ENCODE measurements at places on chromosomes 13 and 19. TPM values are rescaled to one million over a fixed set of nuclear protein-coding genes. Genes with fewer than 3 reads are reported as not detected.

GRCh38 chr13:110294146-110294545 lies 12.8 kb downstream of the COL4A1 start:
- peak; percentile 73 for DNase-seq
- no peaks in the 10 kb centered on the region for H3K36me3 ChIP-seq
- H3K4me3 ChIP-seq: no peak overlapping the region
- H3K27ac ChIP-seq: 0 out of 2 replicates have a peak overlapping the region, but pooled peaks have one; percentile 13

DNA sequence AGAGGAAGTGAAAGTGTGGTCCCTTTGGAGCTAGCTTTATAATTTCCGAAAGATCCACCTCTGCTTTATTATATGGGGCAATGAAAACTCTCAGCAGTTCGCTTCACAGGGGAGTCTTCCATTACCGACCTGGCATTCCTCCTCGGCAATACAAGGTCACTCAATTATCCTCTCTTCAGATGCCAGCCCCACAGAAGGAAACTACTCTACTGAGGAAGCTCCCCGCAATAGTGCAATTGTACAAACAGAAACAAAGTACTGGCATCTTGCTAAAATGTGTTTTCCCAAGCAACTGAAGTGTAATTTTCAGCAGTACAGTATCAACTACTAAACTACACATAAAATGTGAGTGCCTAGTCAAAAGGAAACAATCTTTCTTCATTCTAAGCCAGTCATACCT lies 702.0 kb downstream of the PCDH9 start:
- no peak overlapping the region for H3K4me3 ChIP-seq
- no peaks in the 10 kb centered on the region for H3K27me3 ChIP-seq
- no peaks in the 10 kb centered on the region for H3K36me3 ChIP-seq
- no peak overlapping the region for H3K27ac ChIP-seq
- no peaks in the 10 kb centered on the region for H3K4me1 ChIP-seq
- no peak for DNase-seq

DNA sequence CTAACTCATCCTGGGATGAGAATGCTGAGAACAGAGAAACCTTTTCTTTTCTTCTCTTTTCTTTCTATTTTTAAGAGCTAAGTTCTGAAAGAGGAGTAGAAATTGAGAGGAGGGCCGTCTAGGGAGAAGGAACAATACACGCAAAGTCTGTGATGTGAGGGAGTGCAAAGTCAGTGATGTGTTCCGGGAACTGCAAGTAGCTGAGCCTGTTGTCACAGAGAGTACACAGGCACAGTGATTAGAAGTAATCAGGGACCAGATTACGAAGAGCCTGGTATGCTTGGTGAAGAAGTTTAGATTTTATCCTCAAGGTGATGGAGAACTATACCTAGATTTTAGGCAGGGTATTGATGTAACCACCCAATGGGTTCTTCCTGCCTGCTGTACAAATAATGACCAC lies 32.0 kb upstream of the CXCL17 start:
- peaks cover 55% of the 10 kb centered on the region for H3K27me3 ChIP-seq
- DNase-seq: no peak
- H3K4me1 ChIP-seq: peaks cover under 1% of the 10 kb centered on the region

DNA sequence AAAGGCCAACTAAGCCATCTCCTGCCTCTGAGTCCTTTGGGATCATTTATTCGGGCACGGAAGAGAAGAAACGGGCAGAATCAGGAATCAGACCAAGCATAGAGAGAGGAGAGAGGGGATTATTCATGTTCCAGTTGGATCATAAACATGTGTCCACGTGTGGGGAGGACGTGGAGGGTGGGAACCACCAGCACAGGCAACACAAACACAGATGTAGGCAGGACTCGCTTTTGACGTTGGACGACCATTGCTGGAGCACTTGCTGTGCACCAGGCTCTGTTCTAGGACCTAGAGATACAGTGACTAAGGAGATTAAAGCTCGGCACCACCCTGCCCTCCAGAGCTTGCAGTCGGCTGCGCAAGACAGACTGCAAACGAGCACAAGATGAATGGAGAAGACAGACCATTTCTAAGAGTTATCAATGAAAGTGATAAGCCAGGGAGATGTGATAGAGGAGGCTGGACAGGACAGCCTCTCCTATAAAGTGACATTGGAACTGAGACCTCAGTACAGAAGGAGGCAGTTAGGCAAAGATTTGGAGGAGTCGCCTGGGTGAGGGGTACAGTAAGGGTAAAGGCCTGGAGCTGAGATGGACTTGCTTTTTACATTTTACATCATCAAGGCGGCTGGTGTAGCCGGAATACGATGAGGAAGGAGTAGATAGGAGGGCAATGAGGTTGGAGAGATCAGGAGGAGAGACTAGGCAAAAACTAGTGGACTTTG lies 716 bp downstream of the SH2D3A start:
- H3K27ac ChIP-seq: no peak overlapping the region
- no peak for DNase-seq
- H3K4me3 ChIP-seq: no peak overlapping the region
- H3K4me1 ChIP-seq: no peaks in the 10 kb centered on the region

GRCh38 chr13:113086991-113087922 lies 18.3 kb upstream of the F7 start:
- H3K27ac ChIP-seq: no peak overlapping the region
- no peak for DNase-seq
- H3K36me3 ChIP-seq: no peaks in the 10 kb centered on the region
- peaks cover 6% of the 10 kb centered on the region for H3K27me3 ChIP-seq
- no peak overlapping the region for H3K4me3 ChIP-seq

- peaks cover 32% of the 10 kb centered on the region for H3K36me3 ChIP-seq
- peak; percentile 59 for DNase-seq
- peak overlapping the region; percentile 94 for H3K27ac ChIP-seq
- peak overlapping the region; percentile 94 for H3K4me3 ChIP-seq
Measured at GRCh38 chr19:52398081-52398441, 412 bp downstream of the ZNF528 start.

- H3K36me3 ChIP-seq: no peaks in the 10 kb centered on the region
- no peak overlapping the region for H3K4me3 ChIP-seq
- no peak overlapping the region for H3K27ac ChIP-seq
- DNase-seq: no peak
- H3K27me3 ChIP-seq: no peaks in the 10 kb centered on the region
Measured at GRCh38 chr13:72559716-72560115, 167.7 kb downstream of the MZT1 start.

- peaks cover 74% of the 10 kb centered on the region for H3K4me1 ChIP-seq
- H3K4me3 ChIP-seq: no peak overlapping the region
- H3K27ac ChIP-seq: no peak overlapping the region
- no peaks in the 10 kb centered on the region for H3K27me3 ChIP-seq
Measured at GRCh38 chr19:38679839-38680238, 32.4 kb downstream of the ACTN4 start.

- no peaks in the 10 kb centered on the region for H3K36me3 ChIP-seq
- no peak overlapping the region for H3K4me3 ChIP-seq
- H3K4me1 ChIP-seq: no peaks in the 10 kb centered on the region
Measured at GRCh38 chr19:50695251-50696093, 24.1 kb downstream of the SHANK1 start.

DNA sequence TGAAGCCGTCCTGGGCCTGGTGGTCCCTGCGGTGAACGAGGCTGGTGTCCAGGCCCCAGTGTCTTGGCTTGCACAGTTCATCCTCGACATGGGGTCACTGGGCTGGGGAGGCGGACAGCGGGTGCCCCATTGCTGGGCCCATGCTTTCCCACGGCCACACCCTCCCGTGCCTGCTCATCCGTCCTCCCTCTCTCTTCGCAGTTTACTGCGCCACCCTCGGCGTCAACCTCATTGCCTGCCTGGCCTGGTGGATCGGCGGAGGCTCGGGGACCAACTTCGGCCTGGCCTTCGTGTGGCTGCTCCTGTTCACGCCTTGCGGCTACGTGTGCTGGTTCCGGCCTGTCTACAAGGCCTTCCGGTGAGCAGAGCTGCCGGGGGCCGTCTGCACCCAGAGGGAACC lies 12.7 kb downstream of the ADAT3 start:
- H3K27ac ChIP-seq: no peak overlapping the region
- H3K4me1 ChIP-seq: no peaks in the 10 kb centered on the region
- DNase-seq: no peak
- no peak overlapping the region for H3K4me3 ChIP-seq
- no peaks in the 10 kb centered on the region for H3K36me3 ChIP-seq
- no peaks in the 10 kb centered on the region for H3K27me3 ChIP-seq

DNA sequence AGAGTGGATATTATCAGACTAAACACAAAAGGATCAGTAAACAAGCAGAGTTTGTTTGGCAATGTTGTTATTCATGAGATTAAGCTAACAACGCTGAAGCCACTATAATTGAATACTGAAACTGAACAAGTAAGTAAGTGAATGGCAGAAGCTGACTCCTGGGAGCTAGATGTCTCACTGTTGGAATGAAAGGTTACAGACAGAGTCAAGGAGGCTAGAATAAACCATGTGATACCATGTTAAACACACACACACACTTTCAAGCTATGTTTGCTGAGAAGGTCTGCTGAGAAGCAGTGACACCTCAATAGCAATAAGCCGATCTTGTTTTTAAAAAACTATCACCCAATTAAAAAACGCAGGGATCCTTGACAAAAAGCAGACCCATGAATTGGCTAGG lies 1609.4 kb upstream of the MIR17HG start:
- 0 out of 2 replicates have a peak, but pooled peaks cover 12% of the 10 kb centered on the region for H3K27me3 ChIP-seq
- no peak overlapping the region for H3K4me3 ChIP-seq
- H3K4me1 ChIP-seq: no peaks in the 10 kb centered on the region
- DNase-seq: no peak
- no peaks in the 10 kb centered on the region for H3K36me3 ChIP-seq
- H3K27ac ChIP-seq: no peak overlapping the region

DNA sequence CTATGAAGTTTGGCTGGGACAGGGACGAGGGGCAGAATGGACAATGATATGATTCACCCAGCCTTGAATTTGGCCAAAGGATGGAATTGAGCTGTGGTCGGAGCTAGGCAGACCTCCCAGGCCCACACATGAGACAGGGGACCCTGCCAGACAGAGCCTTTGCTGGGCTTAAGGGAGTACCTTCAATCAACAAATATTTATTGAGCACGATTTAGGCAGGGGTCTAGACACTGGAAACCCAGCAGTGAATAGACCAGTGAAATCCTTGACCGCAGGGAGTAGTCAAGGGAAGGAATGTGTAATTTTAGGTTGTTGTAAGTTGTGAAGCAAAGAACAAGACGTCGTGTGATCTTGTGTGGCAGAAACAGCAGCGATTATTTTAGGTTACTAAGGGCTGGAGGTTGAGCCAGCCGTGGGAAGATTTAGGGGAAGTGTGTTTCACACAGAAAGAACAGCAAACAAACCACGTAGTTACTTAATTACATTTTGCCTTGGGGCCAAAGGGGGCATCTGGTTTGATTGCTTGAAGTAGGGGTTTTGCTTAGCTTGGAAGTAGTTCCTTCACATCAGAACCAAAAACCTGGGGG lies 16.9 kb upstream of the AP1M2 start:
- no peak for DNase-seq
- no peaks in the 10 kb centered on the region for H3K36me3 ChIP-seq
- H3K4me1 ChIP-seq: 0 out of 2 replicates have a peak, but pooled peaks cover 3% of the 10 kb centered on the region

DNA sequence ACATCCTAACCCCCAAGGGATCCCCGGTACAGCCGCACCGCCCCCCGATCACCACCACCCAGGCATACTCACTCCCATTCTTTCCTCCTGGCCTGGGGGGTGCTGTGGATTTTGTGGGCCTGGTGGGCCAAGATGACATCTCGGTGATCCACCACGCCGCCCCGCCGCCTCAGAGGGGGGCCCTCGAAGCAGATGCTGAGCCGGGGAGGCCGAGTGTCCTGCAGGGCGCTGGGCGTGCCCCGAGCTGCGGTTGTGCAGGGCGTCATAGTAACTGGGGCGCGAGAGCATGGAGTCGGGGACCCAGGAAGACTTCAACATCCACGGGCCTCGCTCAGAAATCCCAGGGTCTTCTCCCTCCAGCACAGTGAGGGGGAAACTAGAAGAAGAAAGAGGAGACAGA lies 93.4 kb upstream of the CACNA1A start:
- no peaks in the 10 kb centered on the region for H3K27me3 ChIP-seq

DNA sequence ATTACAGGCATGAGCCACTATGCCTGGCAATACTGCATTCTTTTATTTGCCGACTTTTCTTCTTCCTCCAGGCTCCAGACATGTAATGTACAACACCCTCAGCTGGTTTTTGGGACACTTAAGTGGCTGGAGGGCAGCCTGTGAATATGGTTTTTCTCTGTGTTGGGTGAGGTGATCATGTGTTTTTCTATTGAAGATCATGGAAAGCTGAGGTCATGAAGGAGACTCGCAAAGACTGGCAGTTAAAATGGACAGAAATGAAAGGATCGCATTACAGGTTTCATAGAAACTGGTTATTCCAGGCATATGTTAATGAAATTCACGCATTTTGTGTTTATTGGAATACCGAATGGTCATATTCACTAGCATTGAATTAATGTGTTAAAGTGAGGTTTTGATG lies 85.2 kb upstream of the RNF113B start:
- H3K36me3 ChIP-seq: no peaks in the 10 kb centered on the region
- no peak for DNase-seq
- H3K4me1 ChIP-seq: no peaks in the 10 kb centered on the region
- no peaks in the 10 kb centered on the region for H3K27me3 ChIP-seq
- no peak overlapping the region for H3K27ac ChIP-seq

DNA sequence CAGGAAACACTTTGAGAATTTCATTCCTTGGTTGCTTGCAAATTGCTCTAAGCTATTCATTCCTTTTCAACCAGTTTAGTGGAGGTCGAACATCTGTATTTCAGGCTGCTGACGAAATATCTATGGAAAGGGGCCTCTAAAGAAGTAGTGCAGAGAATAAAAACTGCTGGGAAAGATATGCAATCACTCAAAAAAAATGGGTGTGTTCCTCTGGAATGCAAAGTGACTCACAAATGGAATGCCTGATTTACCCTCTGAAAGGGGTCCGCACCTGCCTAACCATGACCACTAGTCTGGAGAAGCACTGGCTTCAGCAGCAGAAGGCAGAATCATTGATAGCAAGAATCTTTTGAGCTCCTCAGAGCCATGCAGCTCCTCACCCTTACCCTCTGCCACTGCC lies 129.4 kb downstream of the PCDH9 start:
- no peak overlapping the region for H3K27ac ChIP-seq
- H3K27me3 ChIP-seq: no peaks in the 10 kb centered on the region
- H3K4me1 ChIP-seq: no peaks in the 10 kb centered on the region
- no peak for DNase-seq

- peak overlapping the region; percentile 88 for H3K27ac ChIP-seq
- no peak overlapping the region for H3K4me3 ChIP-seq
- no peaks in the 10 kb centered on the region for H3K27me3 ChIP-seq
- H3K36me3 ChIP-seq: no peaks in the 10 kb centered on the region
Measured at GRCh38 chr19:13173139-13173737, 23.0 kb downstream of the IER2 start.

- H3K4me1 ChIP-seq: no peaks in the 10 kb centered on the region
- H3K4me3 ChIP-seq: no peak overlapping the region
- no peaks in the 10 kb centered on the region for H3K27me3 ChIP-seq
- no peaks in the 10 kb centered on the region for H3K36me3 ChIP-seq
- DNase-seq: no peak
- H3K27ac ChIP-seq: no peak overlapping the region
Measured at GRCh38 chr19:46813839-46814358, 25.5 kb upstream of the SLC1A5 start.

NKPD1 gene
- total RNA-seq: 0.25 TPM

RTBDN gene
- total RNA-seq: not detected

ZBTB32 gene
- not detected for total RNA-seq

PLVAP gene
- not detected for total RNA-seq

KLK12 gene
- not detected for total RNA-seq

HIPK4 gene
- total RNA-seq: not detected
